Pancreas (tissue), 10 donors: ENCODE measurements at places on chromosomes 13 and 19. TPM values are rescaled to one million over a fixed set of nuclear protein-coding genes. Genes with fewer than 3 reads are reported as not detected.

APOC1 gene
- total RNA-seq = 29.8 TPM

GRIN2D gene
- total RNA-seq = not detected

ZNF724 gene
- 0.95 TPM for total RNA-seq

HIPK4 gene
- total RNA-seq = not detected

C13orf42 gene
- total RNA-seq = not detected

ZNF296 gene
- total RNA-seq = 0.50 TPM

PLIN5 gene
- 42.3 TPM for total RNA-seq

ELANE gene
- not detected for total RNA-seq

SYNGR4 gene
- total RNA-seq = 0.19 TPM

MBD3L3 gene
- not detected for total RNA-seq
